ENCODE measurements at places on chromosomes 5 and 9.

- peak; percentile 41 for DNase-seq
- peaks cover 60% of the 10 kb centered on the region for H3K4me1 ChIP-seq
- H3K27me3 ChIP-seq = no peaks in the 10 kb centered on the region
- H3K36me3 ChIP-seq = peaks cover 5% of the 10 kb centered on the region
- H3K4me3 ChIP-seq = no peak overlapping the region
These were observed 4.8 kb downstream of the DNAJB5 start for GRCh38 chr9:34994260-34994899.

- no peak for DNase-seq
- H3K4me3 ChIP-seq = no peak overlapping the region
- H3K27me3 ChIP-seq = peaks cover 7% of the 10 kb centered on the region
- no peaks in the 10 kb centered on the region for H3K4me1 ChIP-seq
- H3K36me3 ChIP-seq = no peaks in the 10 kb centered on the region
- no peak overlapping the region for H3K27ac ChIP-seq
These were observed 219.9 kb downstream of the FSTL4 start for GRCh38 chr5:133392448-133392847.

DNA sequence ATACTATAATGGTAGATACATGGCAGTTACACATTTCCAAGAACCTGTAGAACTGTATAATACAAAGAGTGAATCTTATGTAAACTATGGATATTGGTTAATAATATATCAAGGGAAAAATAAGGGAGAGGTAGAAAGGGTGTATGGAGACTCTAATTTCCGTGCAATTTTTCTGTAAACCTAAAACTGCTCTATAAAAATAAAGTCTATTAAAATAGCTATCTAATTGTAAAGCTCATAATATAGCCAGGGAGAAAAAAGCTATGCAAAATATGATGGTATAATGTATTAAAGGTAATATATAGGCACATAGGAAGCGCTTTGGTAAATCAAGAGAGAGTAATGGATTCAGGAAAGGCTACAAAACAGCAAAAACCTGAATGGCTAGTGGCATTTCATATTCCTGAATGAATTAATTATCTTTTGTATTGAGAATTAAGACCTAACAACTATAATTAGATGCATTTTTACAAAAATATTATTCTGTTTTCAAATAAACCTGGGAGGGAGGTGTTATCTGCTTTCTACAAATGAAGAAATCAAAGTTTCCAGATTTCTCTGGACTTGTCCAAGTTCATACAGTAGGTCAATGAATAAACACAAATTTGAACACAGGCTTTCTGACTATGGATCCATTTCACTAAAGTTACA is 22.8 kb downstream of the ANXA1 start:
- no peak overlapping the region for H3K4me3 ChIP-seq
- no peak for DNase-seq
- H3K27me3 ChIP-seq = no peaks in the 10 kb centered on the region
- H3K36me3 ChIP-seq = peaks cover 11% of the 10 kb centered on the region
- H3K4me1 ChIP-seq = no peaks in the 10 kb centered on the region

DNA sequence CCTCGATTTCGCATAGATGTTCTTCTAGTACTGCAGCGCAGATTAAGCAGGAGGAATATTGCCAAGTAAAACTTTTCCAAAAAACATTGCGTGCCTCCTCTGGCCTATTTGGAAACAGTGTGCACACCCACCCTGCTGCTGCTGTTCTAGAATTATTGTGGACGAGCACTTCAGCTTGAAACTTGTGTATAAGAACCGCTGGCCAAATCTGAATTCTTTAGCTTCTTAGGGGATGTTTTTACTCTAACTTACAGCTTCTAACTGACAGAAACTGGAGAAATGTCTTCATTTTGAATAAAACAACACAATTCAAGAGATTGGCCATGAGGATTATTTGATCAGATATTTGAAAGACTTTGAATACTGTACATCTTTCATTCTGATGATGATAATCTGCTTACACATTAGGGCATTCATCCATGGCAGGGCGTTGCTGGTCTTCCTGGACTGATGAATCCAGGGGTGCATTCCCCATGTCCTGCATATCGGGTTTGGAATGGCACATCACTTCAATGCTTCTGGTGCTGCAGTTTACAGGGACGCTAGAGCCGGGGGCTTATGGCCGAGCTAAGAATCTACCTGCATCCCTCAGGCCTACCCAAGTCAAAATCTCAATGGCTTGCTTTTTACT is 6.5 kb downstream of the ADAMTS16 start:
- no peaks in the 10 kb centered on the region for H3K4me1 ChIP-seq
- H3K27ac ChIP-seq = no peak overlapping the region
- DNase-seq = no peak
- H3K4me3 ChIP-seq = no peak overlapping the region

DNA sequence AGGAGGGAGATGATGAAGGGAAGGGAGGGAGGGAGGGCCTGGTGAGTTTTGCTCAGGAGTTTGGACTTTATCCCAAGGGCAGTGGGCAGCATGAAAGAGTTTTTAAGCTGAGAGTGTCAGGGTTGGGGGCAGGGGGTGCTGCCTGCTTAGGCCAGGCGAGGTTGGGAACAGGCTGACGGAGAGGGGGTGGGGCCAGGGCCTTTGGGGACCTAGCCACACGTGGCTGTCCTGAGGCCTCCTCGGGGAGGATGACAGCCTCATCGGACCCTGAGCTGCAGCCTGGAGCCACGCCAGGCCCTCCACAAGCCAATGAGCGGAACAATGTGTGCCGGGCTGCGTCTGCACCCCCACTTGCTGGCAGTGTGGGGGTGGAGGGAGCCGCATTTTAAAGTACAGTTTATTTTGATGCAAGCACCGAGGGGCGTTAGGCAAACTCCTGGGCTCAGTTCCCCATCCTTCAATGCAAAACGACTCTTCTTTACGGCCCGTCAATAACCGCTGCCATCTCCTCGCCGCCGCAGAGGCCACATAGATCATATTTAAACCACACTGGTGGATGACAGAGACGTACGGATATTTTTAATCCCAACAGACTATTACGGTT is 5.3 kb upstream of the RXRA start:
- H3K4me3 ChIP-seq = no peak overlapping the region
- H3K36me3 ChIP-seq = no peaks in the 10 kb centered on the region
- no peak overlapping the region for H3K27ac ChIP-seq
- H3K4me1 ChIP-seq = peaks cover 74% of the 10 kb centered on the region

All from K562 (cell line).